ENCODE measurements at places on chromosomes 5 and 9.

DNA sequence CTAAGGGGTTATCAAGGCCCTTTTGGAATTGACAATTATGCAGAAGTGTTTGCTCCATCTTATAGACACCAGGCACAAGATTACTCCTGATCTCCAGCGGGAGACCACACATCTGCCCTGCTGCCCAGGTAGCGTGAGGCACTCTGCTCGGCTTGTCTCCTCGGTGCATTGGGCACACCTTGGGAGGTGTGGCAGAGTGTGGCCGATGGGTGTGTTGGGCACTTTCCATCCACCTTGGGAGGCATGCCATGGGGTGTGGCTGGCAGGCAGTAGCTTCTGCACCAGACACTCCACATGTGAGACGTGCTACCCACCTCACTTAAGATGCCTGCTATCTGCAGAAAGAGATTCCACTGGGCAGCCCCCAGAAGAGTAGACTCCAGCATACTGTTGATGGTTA is 54.1 kb downstream of the GADD45G start:
- no peak for DNase-seq

- DNase-seq, result no peak
Measured at GRCh38 chr5:172091956-172092732, 85.7 kb upstream of the FBXW11 start.

DNA sequence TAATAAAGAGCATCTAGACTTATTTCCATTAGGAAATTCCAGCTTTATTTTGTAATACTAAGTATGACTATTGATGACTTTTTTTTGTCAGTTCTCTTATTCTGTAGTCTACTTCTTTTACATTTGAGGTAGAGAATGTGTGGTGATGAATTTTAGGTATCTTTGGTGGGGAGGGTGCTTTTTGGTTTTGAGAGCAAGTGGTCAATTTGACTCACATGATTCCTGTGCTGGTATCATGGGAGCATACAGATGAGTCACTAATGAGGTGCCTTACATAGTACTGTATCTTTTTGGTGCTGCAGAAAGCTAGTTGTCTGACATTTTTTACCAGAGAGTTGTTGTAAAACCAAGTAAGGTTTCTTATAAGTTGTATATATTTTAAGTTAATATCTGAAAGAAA is 35.3 kb downstream of the ERBIN start:
- DNase-seq, result no peak

DNA sequence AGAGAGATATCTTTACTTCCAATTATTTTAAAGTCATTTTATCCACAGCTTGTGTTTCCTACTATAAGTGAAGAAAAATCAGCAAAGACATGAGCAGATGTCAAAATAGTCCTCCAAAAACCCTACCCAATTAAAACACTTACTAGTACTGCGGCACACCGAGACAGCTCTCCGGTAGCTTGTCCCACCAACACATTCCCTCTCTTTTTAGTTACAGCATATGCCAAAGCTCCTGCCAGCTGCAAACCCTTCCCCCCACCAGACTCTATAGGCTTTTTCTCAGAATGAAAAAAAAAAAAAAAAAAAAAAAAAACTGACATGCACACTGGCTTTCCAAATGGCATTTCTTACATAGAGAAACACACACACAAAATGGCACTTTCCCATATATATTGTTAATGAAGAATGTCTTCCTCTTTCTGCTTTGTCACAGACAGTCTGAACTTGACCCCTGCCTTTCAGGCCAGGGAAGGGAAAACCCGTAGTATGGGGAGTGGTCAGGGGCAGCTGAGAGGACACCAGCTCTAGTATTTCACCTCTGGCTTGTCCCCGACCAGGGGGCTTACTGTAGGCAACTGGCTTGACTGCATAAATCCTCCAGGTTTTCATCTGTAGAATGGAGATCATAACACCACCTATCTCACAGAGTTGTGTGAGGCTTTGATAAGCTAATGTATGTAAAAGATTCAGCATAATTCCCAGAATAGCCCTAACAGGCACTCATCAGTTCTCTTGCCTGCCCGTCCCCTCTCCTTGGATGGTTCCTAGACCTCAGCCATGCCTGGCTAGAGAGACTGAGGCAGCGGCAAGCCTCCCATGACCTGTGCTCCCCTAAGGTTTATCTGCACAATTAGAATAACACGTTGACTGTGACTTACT is 233.6 kb downstream of the CRB2 start:
- no peak for DNase-seq

DNA sequence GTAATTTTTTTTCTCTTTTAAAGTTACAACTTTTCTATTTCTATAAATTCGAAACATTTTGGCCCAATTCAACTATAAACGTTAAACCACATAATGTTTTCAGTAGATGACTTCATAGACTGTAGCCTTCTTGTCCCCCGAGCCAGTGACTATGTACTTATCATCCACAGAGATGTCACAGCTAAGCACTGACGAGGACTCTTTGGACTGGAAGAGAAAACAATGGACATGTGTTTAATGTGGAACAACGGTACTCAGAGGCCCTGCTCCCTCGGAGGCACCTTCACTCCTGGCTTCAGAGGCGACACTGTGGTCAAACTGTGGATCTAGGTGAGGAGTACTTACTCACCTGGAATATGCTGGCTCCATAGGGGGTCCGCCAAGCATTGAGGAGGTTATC is 105.2 kb downstream of the TLE1 start:
- DNase-seq, result no peak

All from CD4-positive, alpha-beta T cell (primary cell).